ENCODE measurements at places on chromosomes 3 and 15.
A peak's percentile ranks its signal among the peaks of the same experiment; 100 is the strongest.

DNA sequence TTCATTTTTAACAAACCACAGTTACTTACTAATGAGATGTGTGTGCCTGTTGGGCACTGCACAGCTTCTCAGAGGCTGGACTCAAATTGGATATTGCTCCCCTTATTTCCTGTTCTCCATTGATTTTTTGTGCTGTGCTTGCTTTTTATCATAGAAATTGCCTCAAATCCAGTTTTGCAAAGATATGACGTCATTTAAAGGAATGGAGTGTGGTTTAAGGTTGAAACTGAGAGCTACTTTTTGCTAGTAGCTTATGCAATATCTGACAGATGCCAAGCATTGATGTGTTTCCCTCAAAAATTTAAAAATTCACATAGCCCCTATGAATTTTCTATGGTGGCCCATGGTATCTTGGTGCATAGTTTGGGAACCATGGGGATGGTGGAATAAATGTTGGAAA, 67.7 kb upstream of the ROPN1 start:
- DNase-seq: no peak

DNA sequence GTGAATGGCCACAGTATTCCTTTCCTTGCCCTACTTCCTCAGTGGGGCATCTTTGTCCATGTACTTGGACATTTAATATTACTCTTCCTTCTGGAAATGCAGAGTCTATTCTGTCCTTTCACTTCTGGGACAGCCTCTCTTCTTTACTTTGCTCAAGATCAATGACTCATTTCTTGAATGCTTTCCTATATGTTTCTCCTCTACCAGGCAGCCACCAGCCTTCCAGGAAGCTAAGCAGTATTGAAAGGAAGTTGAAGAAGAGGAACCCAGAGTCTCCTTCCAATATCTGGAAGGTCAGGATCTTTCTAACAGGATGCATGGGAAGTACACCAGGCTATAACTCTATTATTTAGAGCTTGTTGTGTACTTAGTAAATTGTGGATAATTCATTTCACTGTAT, 182.8 kb downstream of the CD47 start:
- no peak for DNase-seq

DNA sequence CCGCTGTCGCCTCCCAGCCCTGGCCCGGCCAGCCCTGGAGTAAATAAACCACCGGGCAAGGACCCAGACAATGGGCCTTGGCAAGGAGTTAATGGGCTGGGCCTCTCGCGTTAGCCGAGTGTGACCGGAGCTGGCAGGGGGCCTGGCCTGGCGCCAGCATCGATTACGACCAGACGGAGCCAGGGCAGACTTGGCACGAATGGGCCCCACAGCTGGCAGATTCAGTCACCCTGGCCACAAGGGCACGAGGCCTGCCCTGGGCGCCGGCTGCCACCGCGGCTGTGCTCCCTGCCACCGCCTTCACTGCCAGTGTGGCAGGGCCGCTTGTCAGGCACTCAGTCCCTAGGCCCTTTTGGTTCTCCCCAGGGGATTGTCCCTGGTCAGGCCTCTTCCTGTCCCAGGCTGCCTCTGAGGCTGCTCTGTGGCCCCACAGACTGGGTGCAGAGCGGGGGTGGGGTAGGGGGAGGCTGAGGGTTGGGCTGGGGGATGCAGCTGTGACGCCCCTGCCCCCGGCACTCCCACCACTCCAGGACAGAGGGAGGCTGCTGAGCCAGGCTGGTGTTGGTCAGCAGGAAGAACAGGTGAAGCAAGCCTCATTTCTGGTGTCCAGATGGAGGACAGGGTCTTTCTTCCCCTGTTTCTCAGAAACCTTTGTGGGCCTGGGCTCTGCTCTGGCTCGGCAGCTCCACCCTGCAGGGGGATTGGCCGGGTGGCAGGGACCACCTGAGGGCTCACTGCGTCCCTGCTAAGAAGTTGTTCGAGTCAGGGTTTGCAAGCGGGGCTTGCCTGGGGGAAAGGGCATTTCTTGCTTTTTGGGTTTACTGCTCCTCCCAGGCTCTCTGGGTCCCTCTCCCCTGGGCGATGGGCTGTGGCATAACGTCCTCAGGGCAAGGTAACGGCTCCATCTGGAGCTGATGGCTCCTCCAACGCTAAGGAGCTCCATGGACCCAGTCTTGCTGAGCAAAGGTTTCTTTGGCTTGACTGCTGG, 30.5 kb upstream of the SRP14 start:
- peak; percentile 95 for DNase-seq

- no peak for DNase-seq
Measured at GRCh38 chr3:190443257-190443656, 6.4 kb downstream of the TMEM207 start.

GRCh38 chr3:3196148-3196861, 16.8 kb upstream of the CRBN start:
- DNase-seq: no peak

DNA sequence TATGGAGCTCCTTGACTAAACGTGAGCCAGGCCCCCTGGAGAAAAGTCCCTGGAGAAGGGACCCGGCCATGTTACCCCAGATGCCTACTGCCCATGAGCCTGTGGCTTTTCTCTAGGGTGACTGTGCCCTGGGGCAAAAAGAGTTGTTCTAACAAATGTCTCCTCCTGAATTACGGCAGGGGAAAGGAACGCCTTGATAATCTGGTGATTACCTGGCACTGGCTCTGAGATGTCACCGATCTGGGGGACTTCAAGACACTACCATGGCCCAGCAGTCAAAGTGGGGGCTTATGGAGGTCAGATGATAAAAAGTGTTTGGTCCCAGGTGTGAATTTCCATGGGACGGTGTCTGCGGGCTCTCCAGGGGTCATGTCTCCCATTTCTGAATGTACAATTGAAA, 140.7 kb downstream of the KLF13 start:
- no peak for DNase-seq

DNA sequence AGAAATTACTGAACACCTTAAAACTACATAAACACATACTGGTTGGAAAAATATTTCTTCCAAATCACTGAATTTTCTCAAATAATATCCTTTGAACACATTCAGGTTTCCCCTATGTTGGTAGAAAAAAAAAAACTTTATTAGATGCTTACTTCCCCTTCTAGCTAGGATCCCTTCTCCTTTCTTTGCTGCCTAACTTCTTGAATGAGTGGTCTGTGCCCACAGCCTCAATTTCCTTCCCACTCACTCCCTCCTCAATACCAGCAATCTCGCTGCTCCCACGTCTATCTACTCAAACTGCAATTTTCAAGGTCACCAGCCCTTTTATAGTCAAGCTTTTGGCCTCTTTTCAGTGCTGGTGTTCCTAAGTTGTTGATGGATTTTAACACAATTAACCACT, 8.3 kb downstream of the CD200R1 start:
- no peak for DNase-seq

GRCh38 chr15:67405208-67406191, 115.4 kb upstream of the C15orf61 start:
- DNase-seq: no peak

DNA sequence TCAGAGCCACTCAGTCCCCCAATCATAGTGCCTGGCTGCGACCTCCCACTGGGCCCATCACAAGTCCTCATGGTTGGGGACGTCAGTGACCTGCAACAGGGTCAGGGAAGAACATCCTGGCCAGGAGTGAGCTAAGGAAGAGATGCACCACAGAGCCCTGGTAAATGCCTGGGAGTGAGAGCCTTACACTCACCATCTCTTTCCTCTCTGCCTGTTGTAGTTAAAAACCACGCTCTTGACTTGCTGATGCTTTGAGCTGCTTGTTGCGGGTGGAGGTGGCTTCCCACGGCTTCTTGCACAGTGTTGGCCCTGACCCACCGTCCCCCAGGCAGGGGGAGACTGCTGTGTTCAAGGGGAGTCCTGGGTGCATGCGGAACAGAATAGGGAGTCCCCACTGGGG, 91.1 kb upstream of the RGMA start:
- no peak for DNase-seq

Measured in transverse colon (tissue), 4 donors.